ENCODE measurements at places on chromosomes 5 and 9.

- no peak for DNase-seq
Measured at GRCh38 chr9:117368684-117369230, 46.1 kb downstream of the ASTN2 start.

DNA sequence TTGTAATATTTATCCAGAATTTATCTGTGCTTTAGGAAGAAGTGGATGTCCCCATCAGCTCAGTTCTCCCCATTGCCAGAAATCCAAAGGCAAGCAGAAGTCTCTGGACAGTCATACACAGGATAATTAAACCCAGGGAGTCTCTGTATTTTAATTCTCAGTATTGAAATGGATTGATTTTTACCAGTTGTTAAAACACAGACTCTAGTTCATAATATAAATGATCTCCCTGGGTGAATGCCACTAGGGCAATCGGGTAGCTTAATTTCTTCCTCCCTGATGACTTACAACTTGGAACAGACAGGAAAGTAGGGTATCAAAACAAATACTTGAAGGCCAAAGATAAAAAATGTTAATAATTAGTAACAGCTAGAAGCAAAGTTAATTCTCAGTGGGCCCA is 66.5 kb upstream of the DAP start:
- DNase-seq, result no peak

DNA sequence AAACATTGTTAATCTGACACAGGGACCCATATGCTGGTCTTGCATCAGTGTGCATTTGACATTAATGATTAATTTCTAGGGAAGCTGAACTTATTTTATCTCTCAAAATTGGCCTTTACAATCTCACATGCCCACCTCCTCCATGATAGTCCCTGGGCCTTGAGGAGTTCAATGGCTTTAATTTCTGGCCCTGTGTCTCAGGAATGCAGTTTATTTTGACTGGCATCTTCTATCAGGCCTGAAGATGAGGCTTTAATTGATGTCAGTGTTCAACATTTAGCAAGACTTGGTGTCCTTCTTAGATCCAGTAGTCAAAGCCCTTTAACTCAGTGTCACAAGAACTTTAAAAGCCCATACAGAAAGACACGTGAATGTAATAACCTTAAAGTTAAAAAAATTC is 10.5 kb upstream of the CLTB start:
- DNase-seq, result no peak

DNA sequence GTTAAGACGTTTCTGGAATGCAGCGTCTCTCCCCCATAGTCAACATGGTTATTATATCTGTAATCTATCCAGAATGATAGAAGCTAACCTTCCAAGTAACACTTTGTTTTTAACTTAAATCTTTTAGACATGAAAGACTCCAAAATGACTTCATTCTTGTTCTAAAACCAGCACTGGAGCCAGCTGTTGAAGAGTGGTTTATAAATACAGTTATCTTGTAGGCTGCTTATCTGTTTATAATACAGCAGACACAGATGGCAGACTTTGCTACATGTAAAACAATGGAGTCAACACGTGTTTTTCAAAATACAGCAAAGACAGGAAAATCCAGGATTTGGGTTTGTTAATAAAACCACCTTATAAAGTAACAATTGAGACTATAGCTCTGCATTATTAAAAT is 48.8 kb upstream of the RETREG1 start:
- DNase-seq, result no peak

GRCh38 chr9:114180696-114181606 is 25.6 kb downstream of the COL27A1 start:
- no peak for DNase-seq

- DNase-seq, result no peak
Measured at GRCh38 chr5:10671041-10672008, 89.7 kb downstream of the DAP start.

All from stimulated activated CD4-positive, alpha-beta T cell treated with anti-CD3 and anti-CD28 coated beads, TNF-alpha, amount 100 ng/mL, for 48 hours (primary cell).